ENCODE measurements at places on chromosomes 1 and 21. TPM values are rescaled to one million over a fixed set of nuclear protein-coding genes. Genes with fewer than 3 reads are reported as not detected.

C8B gene
- polyA plus RNA-seq: not detected

DNA sequence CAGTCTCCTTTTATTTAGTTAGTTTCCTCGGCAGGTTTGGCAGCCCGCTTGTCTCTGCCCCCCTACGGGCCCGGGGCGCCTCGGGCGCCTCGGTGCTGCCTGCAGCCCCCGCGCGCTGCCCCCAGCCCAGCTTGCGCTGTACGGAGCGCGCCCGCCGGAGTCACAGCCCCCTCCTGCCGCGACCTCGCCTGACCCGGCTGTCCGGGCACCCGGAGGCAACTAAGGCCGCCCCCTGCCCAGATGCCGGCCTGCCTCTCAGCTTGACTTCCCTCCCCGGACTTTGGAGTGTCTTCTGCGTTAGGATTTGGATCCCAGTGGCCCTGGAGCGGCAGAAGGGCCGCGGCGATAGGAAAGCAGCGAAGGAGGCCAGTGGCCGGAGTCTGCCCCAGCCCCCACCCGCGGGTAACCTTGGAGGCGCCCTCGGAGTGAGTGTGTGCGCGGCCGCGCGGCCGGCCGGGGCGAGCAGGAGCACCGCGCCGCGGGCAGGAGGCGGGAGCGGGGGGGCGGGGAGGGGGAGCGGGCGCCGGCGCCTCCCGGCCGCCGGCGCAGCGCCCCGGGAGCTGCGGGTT is 7.6 kb downstream of the CDKN2C start:
- DNase-seq: no peak

- no peak for DNase-seq
These were observed 37.2 kb upstream of the ST6GALNAC3 start for GRCh38 chr1:76037324-76037723.

GRCh38 chr1:210250665-210250997 is 18.0 kb downstream of the SERTAD4 start:
- DNase-seq: no peak

- DNase-seq: no peak
These were observed 7.2 kb upstream of the GUCA2B start for GRCh38 chr1:42145764-42146625.

DNA sequence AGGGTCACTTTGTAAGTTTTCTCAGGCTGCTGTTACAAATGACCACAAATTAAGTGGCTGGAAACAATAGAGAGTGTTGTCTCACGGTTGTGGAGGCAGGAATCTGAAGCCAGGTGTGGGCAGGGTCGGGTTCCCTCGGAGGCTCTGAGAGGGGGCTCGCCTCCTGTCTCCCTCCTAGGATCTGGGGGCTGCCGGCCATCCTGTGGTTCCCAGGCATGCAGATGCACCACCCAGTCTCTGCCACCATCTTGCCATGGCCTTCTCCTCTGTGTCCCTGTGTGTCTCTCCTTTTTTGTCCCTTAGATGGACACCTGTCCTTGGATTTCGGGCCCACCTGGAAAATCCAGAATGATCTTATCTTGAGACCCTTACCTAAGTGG is 4.8 kb downstream of the TP73 start:
- no peak for DNase-seq

DNA sequence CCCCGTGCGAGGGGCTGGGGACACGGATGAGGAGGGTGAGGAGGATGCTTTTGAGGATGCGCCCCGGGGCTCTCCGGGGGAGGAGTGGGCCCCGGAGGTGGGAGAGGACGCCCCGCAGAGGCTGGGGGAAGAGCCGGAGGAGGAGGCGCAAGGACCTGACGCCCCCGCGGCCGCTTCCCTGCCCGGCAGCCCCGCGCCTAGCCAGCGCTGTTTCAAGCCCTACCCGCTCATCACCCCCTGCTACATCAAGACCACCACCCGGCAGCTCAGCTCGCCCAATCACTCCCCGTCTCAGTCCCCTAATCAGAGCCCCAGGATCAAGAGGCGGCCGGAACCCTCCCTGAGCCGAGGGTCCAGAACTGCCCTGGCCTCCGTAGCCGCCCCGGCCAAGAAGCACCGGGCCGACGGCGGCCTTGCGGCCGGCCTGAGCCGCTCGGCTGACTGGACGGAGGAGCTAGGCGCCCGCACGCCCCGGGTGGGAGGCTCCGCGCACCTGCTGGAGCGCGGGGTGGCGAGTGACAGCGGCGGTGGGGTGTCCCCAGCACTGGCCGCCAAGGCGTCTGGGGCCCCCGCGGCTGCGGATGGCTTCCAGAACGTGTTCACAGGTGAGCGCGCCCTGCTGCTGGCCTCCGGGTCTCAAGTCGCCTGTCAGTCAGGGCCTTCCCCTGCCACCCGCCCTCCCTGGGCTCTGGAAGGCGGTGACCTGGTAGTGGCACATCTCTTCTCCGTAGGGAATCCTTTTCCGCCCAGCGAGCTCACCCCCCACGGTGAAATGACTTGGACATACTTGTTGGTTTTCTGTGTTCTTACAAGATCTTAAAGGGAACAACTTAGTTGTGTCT is 1.7 kb downstream of the FMN2 start:
- no peak for DNase-seq

- no peak for DNase-seq
These were observed 94.0 kb upstream of the KIF26B start for GRCh38 chr1:245060684-245061374.

COL24A1 gene
- polyA plus RNA-seq: 0.28 TPM

GRCh38 chr1:157042846-157043245 is 2.7 kb downstream of the ARHGEF11 start:
- DNase-seq: no peak
